ENCODE measurements at places on chromosomes 13 and 19.

- DNase-seq = no peak
Observed at GRCh38 chr19:40143612-40144011, 47.6 kb upstream of the MAP3K10 start.

DNA sequence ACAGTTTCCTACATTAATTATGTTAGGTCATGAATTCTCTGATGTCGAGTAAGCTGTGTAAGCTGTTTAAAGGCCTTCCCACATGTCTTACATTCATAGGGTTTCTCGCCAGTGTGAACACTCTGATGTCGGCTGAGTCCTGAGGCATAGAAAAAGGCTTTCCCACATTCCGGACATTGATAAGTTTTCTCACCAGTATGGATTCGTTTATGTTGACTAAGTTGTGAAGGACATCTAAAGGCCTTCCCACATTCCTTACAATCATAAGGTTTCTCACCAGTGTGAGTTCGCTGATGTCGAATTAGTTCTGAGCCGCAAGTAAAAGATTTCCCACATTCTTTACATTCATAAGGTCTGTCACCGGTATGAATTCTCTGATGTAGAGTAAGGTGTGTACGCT lies 24.9 kb downstream of the ZNF850 start:
- DNase-seq = no peak

GRCh38 chr13:85347251-85347650 lies 452.0 kb downstream of the SLITRK6 start:
- DNase-seq = no peak

- no peak for DNase-seq
Observed at GRCh38 chr13:46516599-46517338, 36.2 kb upstream of the LRCH1 start.

DNA sequence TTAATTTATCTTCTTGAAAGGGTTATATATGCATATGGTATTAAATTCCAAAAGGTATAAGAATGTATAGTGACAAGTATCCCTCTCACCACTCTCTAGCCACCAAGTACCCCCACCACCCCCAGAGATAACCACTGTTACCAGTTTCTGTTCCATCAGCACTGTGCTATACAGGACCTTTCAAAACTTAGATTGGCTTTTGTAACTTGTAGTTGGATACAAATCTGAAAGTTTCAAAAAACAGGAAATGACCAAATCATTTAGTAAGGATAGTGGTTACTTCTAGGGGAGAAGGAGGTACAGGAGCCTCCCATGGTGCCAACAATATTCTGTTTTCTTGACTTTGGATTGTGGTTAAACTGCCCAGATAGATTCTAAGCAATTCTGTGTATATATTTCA lies 56.7 kb downstream of the AKAP11 start:
- DNase-seq = no peak

DNA sequence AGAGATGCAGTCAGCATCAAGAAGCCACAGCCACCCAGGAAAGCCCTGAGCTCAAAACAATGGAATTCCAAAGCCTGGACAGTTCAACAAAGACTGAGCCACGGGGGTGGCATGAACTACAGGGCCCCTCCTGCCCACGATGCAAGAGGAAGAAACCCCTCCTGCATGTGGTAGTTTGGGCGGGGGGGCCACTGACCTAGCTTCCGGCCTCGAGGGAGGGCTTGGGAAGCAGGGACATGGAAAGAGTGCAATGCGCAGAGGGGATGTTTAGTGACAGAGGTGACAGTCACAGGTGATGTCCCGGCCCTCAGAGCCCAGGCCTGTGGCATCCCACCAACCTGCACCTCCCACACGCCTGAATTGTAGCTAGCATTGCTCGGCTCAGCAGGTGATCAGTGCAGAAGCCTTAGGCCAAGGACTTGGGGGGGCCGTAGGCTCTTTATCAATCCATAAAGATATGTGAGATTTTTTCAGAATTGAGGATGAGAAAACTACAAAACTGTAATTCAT lies 318.8 kb downstream of the TEX29 start:
- no peak for DNase-seq

GRCh38 chr13:29239653-29240525 lies 355.6 kb downstream of the SLC7A1 start:
- no peak for DNase-seq

GRCh38 chr19:44574186-44574950 lies 39.0 kb upstream of the IGSF23 start:
- DNase-seq = no peak

- no peak for DNase-seq
Observed at GRCh38 chr13:30806784-30807183, 71.4 kb downstream of the ALOX5AP start.

DNA sequence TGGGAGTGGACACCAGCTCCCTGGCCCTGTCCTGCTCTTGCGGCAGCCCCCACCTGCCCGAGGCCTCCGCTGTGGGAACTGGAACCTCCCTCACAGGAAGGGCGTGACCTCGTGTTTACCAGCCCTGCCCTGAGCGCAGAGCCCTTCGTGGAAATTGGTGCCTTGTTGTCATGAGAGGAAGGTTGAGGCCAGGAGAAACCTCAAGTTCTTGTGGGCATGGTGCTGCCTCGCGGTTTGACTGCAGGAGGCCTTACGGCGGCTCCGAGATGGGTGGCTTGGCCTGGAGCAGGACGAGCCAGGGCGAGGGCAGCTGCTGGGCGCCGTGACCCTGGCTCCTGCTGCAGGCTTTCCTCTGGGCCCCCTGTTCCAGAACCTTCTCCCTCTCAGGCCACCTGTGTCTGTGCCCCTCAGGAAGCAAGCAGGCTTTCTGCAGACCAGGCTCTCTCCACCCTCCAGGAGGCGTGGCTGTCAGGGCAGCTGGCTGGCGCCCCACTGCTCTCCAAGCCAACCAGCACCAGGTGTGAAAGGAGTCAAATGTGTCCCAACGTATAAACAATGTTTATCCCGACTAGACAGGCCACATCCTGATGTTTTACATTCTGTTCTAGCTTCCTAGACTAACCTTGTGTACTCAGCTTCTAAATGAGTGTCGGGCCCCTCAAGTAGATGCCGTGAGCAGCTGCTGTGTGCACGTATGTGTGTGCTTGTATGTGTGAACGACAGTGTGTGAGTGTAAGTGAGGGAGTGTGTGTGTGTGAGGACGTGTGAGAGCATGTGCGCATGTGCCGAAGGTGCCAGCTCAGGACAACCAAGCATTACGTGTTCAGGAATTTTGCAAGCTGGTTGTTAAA lies 10.4 kb upstream of the RASA3 start:
- DNase-seq = no peak
